ENCODE measurements at places on chromosomes 3 and 15. TPM values are rescaled to one million over a fixed set of nuclear protein-coding genes. Genes with fewer than 3 reads are reported as not detected.

Gene COL8A1
- total RNA-seq = 217 TPM

Gene GOLGA8J
- total RNA-seq = not detected

Gene FBXO40
- total RNA-seq = not detected

Gene BLM
- total RNA-seq = 0.66 TPM

Gene SYNPR
- not detected for total RNA-seq

Gene AHSG
- not detected for total RNA-seq

Gene PRTG
- total RNA-seq = 2.6 TPM

Gene VILL
- 16.5 TPM for total RNA-seq

Gene PTPN23
- total RNA-seq = 277 TPM

Gene TNFAIP8L3
- 3.7 TPM for total RNA-seq

Gene SMCO1
- total RNA-seq = not detected

Gene ISY1
- 20.9 TPM for total RNA-seq

Gene KCNAB1
- 4.2 TPM for total RNA-seq

Gene KCNMB2
- total RNA-seq = not detected

DNA sequence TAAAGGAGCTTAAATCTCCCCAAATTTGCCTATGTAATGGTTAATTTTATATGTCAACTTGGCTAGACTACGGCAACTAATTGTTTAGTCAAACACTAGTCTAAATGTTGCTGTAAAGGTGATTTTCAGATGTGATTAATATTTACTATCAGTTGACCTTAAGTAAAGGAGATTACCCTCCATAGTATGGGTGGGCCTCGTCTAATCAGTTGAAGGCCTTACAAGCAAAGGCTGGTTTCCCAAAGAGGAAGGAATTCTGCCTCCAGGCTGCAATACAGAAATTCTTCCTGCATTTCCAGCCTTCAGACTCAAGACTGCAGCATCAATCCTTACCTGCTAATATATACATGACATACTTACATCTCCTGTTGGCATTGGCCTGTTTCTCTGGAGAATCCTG is 23.6 kb downstream of the SLC12A8 start:
- no peak for DNase-seq

- no peak for DNase-seq
Measured at GRCh38 chr3:43410592-43410991, 124.3 kb downstream of the SNRK start.

- DNase-seq = no peak
Measured at GRCh38 chr15:67093504-67093862, 28.1 kb downstream of the SMAD3 start.

- no peak for DNase-seq
Measured at GRCh38 chr3:47006145-47006651, 26.7 kb downstream of the NBEAL2 start.

GRCh38 chr3:128306481-128306880 is 153.2 kb downstream of the EEFSEC start:
- DNase-seq = no peak

GRCh38 chr3:69688400-69688799 is 50.9 kb upstream of the MITF start:
- DNase-seq = no peak

DNA sequence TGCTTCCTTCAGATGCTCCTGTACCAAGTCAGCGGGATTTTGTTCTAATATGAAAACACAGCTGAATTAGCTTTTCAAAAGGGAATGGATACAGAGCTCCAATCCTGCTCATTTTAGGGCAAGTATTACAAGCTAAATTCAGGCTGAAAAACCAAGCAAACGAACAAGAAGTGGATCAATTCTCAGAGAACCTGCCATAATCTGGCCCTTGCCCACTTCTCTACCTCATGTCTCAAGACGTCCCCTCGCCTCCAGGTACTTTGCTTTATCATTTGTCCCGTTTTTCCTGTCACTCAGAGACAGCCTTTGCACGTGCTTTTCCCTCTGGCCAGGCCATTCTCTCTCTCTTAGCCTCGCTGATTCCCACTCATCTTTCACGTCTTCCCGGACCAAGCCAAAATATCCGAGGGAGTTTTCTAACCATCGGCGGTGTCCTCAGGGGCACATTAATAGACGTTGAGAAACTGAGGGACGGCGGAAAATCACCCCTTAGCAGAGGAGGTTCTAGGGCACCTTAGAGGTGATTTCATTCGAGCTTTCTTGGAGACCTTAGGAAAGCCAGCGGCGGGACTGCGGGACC is 654 bp downstream of the SUSD5 start:
- DNase-seq = no peak

- DNase-seq = peak; percentile 39
Measured at GRCh38 chr3:17258823-17259436, 374.2 kb downstream of the PLCL2 start.

- DNase-seq = no peak
Measured at GRCh38 chr3:64074060-64074459, 50.8 kb upstream of the PSMD6 start.

DNA sequence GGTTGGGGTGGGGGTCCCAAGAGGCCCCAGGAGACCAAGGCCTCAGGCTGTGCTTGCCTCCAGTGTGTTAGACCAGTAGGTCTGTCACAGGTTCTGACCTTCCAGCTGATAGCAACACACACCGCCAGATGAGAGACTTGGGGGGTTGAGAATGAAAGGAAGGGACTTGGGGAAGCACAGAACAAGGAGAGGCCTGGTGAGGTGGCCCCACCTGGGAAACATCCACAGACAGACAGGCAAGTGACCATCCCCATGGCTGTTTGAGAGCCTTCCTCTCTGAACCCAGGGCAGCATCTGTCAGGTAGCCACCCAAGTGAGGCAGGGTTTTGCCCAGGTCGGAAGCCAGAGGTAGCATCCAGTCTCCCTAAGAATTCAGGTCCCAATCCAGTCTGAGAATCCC is 35.0 kb upstream of the VPS8 start:
- no peak for DNase-seq

DNA sequence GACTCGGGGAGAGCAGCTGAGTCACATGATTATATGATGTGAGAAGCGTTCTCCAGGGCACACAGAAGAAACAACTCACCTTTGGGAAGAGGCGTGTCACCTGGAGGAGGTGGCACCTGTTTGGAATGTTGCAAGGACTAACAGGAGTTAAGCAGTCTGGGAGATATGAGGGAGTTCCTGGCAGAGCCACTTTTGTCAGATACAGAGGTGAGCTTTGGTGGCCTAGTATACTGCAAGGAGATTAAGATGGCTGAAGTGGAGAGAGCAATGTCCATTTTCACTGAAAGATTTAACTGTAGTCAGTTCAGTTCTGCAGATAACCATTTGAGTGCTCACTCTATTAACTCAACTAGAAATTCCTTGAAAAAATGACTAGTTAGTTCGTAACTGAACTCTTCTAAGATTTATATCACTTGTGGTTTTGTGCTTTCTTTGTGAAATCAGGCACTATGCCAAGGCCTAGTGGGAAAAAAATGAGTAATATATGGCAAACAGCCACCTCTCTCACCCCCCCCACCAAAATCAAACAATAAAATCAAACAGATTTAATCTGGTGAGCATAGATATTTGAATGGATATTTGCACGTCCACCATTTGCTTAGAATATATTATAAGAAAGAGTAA is 61.3 kb downstream of the CRYBG3 start:
- no peak for DNase-seq

DNA sequence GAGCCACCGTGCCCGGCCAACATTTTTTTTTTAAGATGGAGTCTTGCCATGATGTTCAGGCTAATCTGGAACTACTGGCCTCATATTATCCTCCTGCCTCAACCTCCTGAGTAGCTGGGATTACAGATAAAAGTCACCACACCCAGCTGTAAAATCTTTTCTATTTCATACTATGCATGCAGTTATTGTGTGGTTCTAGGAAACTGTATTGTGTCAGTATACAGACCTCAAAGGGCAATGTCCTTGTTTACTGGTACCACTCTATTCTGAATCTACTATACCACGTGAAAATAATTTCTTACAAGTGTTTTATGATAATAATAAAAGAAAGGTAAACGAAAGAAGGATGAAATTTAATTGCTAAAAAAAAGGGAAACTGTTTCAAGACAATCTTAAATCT is 123.5 kb upstream of the PTX3 start:
- no peak for DNase-seq

DNA sequence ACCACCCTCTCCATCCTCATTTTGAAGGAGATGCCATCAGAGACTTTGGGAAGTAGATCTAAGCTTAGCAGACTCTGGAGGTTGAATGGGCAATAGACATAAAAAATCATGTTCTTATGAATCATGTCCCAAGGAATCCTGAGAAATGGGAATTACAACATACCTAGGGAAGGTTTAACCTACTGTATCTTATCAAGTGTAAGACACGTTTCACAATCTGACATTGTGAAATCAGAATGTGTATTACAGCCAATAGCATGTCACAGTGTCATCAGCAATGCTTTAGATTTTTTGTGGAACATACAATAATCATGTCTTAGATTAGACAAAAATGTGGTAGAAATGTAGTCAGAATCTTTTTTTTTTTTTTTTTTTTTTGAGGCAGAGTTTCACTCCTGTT is 332.4 kb upstream of the TLE3 start:
- DNase-seq = no peak

GRCh38 chr3:138078096-138078495 is 37.3 kb downstream of the DZIP1L start:
- DNase-seq = no peak

GRCh38 chr3:51297333-51297732 is 87.8 kb upstream of the MANF start:
- DNase-seq = no peak

GRCh38 chr3:21795152-21795837 is 44.3 kb upstream of the ZNF385D start:
- DNase-seq = no peak

GRCh38 chr15:27028858-27029477 is 58.0 kb downstream of the GABRG3 start:
- DNase-seq = no peak

- DNase-seq = no peak
Measured at GRCh38 chr3:101249522-101249921, 70.9 kb downstream of the IMPG2 start.

DNA sequence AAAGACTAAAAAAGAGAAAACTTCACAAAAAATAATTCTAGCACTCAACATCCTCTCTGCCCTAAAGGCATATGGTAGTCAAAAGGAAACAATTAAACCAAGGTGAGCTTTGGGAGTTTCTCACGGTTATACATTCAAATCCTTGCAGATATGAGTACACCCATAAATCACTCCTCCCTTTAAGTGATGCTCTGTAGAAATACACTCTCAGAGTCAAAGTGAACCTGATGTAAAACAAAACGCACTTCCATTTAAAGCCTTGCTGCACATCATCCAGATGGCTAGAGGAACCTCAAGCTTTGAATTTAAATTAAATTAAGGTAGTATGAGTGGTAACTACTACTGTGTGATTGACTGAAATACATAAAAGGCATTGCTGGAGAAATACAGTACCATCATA is 36.0 kb upstream of the AADAC start:
- DNase-seq = no peak

DNA sequence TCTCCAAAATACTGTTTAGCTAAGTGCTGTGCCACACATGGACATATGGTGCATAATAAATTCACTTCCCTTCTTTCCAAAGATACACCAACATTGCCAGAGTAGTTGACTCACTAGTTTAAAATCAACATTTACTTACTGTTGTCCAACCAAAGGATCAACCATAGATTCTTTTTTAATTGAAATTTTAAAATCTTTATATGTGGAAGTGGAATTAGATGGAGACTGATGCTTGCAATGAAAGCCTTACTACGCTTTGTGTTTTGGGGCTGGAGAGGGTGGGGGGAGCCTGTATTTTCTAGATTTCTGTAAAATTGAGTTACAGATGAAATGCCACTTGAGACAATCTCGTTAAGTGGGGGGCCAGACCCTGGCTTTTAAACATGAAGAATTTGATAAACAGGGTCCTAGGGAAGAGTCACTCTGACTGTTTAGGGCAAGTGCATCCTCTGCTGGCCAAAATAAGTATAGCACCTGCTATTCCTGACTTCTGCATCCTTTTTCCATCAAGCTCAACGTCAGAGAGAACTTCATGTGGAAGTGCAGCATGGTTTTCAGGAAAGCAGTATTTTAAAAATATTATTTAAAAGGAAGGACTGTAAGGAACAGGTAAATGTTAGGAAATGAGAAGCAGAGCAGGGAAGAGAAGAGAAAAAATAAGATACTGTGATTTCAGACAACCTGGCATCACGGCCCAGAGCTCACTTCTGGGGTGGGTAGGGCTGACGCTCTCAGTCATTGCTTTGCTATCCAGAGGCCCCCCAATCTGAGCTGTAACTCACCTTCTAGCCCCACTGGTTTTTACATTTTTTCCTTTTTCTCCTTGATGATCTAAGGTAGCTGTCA is 76.7 kb downstream of the BOC start:
- DNase-seq = peak; percentile 52

DNA sequence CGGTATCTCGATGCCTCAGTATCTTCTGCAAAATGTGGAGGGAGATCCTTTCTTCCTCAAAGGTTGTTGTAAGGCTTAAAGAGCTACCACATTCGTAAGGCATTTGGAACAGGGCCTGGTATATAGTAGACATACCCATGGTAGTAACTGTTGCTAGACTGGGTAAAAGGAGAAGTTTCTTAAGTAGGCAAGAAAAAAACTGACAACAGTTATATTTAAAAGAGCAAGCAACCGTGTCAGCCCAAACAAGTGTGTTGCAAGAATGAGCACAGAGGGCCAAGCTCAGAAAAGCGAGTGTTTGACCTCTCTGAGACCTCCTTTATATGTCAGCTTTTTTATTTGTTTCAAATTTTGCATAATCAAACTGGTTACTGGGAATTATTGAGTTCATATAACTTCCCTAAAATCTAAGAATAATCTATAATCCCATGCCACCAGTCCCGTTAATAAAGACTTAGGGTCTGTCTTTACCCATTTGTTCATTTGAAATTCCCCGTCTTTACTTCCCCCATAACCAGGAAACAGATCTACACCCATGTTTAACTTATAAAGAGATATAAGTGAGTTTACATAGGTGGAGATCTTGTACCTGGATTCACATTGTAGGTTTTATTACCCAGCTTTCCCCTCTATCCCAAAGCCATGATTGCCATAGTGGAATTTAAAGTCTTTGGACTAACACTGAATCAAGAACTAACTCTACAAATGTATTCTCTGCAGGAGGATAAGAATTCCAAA is 7.3 kb downstream of the B3GNT5 start:
- DNase-seq = no peak

- no peak for DNase-seq
Measured at GRCh38 chr3:50126287-50127211, 28.6 kb upstream of the SEMA3F start.

GRCh38 chr15:100341239-100341749 is 481 bp downstream of the ADAMTS17 start:
- DNase-seq = no peak

DNA sequence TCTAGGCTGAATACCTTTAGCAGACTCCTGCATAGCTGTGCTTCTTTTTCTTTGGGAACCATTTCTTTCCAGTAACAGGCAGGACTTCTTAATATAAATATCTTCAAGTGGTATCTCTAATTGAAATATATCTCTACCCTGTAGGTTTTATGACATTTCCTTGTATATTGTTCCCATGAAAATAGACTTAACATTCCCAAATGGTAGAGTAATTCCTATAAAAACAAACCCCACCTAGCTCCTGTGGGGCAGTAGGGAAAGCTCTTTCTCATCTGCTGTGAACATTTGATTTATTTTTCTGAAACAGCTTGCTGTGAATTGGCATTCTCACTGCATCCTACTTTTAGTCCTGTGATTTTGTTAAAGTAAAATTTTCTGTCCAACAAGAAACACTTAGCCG is 20.8 kb downstream of the SELENOT start:
- DNase-seq = no peak

- DNase-seq = no peak
Measured at GRCh38 chr15:69648775-69649735, 196.4 kb downstream of the RPLP1 start.

GRCh38 chr15:74423431-74424257 is 10.1 kb downstream of the SEMA7A start:
- DNase-seq = no peak
